ENCODE measurements at places on chromosomes 4 and X.
A peak's percentile ranks its signal among the peaks of the same experiment; 100 is the strongest.

DNA sequence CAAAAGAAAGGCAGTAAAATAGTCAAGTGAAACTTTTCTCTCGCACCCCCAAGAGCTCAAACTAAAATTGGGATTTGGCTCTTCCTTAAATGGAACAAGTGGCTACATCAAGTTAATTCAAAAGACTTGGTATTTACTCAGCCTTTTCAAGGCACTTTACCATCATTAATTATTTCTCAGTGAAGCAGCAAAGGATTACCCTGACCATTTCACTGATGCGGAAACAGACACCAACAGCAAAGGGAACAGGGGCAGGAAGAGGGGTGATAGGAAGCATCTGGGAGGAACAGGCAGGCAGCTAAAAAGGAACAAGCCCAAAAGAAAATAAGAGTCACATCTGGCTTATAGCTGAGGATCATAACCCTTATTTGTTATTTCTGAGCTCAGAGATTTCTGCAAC is 2.7 kb downstream of the SCML2 start:
- no peak for DNase-seq

GRCh38 chrX:150587585-150588503 is 19.4 kb downstream of the MTM1 start:
- DNase-seq = peak; percentile 16

DNA sequence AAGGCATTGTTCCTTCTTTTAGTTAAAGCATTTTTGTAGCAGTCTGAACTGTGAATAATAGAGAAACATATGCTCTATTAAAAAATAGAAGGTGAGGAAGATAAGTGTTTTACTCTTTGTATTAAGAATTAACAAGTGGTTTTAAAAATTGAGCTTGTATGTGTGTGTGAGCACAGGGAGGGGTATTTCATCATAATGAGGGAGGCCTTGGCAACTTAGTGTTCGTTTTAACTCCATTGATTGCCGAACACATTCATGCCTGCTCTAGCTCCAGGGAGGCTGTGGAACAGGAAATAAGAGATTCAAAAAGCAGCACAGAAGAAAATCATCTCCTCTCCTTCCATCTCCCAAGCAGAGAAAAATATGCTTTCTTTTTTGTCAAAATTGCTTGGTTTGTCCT is 14.8 kb downstream of the SHROOM3 start:
- DNase-seq = no peak

GRCh38 chr4:113815826-113816225 is 54.3 kb upstream of the CAMK2D start:
- DNase-seq = no peak

GRCh38 chr4:75822416-75822815 is 79.8 kb downstream of the PPEF2 start:
- no peak for DNase-seq

- no peak for DNase-seq
Measured at GRCh38 chr4:135365065-135365464, 1163.5 kb upstream of the PABPC4L start.

- DNase-seq = no peak
Measured at GRCh38 chrX:24876530-24877287, 139.1 kb downstream of the ARX start.

DNA sequence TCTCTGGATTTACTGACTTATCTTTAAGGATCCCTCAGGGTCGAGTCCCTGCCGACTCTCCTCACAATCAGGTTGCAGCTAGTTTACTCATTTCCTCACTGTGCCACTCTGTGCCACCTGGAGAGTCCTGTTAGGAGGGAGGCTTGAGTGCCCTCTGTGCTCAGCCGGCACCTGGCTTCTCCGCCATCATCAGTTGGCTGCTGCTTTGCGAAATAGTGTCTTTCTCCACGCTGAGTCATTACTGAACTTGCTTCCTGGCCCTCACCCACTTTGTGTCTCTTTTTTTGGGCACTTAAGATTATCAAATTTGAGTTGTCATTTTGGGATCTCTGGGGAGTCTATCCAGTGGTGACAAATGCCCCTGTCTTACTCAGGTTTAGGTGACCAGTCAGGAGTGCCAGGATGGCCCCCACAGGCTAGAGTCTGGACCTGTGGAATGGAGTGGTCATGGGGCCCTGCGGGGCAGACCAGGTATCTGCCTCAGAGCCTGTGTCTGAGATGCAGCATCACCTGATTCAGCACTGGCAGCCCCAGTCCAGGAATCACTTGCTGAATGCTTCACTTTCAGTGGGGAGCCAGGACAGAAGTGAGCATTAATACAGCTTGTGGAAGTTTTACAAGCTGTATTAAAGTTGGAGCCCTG is 37.7 kb downstream of the JADE1 start:
- no peak for DNase-seq

- no peak for DNase-seq
Measured at GRCh38 chr4:137124278-137124932, 407.9 kb downstream of the PCDH18 start.

GRCh38 chrX:50579955-50580354 is 109.3 kb upstream of the DGKK start:
- DNase-seq = no peak

GRCh38 chr4:42268824-42269223 is 116.4 kb upstream of the BEND4 start:
- no peak for DNase-seq

- no peak for DNase-seq
Measured at GRCh38 chr4:78777576-78777940, 1.4 kb downstream of the BMP2K start.

DNA sequence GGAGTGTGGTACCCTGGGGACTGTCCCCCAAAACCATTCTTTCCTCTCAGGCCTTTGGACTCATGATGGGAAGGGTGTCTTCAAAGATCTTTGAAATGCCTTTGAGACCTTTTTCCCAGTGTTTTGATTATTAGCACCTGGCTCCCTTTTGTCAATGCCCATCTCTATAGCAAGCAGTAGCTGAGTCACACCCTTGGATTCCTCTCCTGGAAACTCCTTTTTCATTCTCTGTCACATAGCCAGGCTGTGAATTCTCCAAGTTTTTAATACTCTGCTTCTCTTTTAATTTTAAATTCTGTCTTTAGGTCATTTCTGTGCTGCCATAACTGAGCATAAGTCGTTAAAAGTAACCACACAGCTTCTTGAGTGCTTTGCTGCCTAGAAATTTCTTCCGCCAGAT is 29.7 kb downstream of the IL21 start:
- no peak for DNase-seq

- DNase-seq = peak; percentile 11
Measured at GRCh38 chr4:47686294-47686872, 151.5 kb downstream of the CORIN start.

GRCh38 chr4:158850800-158851644 is 82.2 kb downstream of the FNIP2 start:
- no peak for DNase-seq

- no peak for DNase-seq
Measured at GRCh38 chrX:150063674-150064073, 125.4 kb upstream of the EOLA2 start.

GRCh38 chr4:180521181-180521580 is 1722.0 kb upstream of the TENM3 start:
- DNase-seq = no peak

GRCh38 chr4:154559494-154560418 is 3.1 kb upstream of the FGB start:
- DNase-seq = no peak

GRCh38 chr4:140004922-140005627 is 148.9 kb downstream of the MAML3 start:
- no peak for DNase-seq

DNA sequence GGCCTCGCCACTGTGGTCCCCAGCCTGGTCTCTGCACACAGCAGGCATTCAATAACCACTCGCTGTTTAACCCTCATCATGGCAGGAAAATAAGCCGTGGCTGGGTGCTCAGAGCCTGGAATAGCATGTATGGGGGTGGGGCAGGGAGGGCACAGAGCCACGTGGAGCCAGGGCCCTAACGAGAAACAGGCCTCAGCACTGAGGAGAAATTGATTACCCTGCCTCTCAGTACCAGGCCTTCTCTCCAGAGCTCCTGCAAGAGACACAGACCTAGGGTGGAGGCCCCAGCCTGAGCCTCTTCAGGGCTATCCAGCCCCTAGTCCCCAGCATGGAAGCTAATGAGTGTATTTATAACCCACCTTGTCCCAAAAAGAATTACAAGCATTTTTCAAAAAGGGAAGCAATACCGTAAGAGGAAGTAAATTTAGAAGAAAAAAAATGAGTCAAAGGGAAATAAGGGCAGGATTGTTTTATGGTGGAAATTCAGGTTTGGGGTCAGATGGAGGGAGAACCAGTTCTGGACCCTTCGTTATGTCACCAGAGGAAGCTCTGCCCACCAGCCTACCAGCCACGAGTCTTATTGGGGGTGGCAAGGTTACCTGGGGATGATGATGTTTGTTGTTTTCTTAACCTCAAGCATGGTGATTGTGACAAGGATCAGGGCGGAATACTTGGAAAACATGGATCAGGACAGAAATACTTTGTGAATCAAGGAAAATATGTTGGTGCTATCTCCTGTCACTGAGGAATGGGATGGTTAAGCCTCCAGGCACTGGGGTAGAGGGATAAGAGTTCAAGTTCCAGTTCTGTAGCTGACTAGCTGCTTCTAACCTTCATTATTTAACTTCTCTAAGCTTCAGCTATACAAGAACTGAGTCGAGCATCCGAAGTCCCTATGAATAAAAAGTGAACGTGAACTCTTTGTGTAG is 101.9 kb upstream of the RBPJ start:
- no peak for DNase-seq

DNA sequence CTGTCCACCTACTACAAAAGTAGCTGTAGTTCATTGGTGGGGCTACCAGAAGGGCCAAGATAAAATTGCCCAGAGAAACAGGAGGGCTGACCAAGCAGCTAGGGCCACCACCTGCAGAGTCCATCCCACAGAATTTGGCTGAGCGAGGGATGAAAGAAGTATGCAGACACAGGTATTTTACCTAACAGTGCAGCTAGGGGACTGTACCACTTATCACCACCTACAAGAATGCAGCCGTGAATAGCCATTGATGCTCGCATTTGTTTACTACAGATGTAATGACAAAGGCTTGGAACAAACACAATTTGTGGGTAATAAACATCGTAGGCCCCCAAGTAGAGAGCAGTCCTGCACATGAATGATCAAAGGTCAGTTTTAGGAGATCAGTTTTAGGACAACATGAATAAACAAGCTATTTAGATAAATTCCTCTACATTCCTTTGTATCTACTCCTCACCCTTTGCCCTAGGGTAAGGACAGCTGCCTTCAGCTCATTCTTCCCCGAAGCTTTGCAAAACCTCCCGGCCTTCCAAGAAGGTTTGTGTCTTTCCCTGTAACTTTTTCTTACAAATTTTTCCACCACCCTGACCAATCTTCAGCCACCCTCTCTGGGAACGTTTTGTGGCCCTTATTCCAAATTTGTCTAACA is 49.5 kb downstream of the ZNF718 start:
- DNase-seq = no peak

GRCh38 chr4:133711817-133712216 is 489.8 kb downstream of the PABPC4L start:
- DNase-seq = no peak

- no peak for DNase-seq
Measured at GRCh38 chr4:174631901-174632758, 109.8 kb upstream of the HPGD start.

DNA sequence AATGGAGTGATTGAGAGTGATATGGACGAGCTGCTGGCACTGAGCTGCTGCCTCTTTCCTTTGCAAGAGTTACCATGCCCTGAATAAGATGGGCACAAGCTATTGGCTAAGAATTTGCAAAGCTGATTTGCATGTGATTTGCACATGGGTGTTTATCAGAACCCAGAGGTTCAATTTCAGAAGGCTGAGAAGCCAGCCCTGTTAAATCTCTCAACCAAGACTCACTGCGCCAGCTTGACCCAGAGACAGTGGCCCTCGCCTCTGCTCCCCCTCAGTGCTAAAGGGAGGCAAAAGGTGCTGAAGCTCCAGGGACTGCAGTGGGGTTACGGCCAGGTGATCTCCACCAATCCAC is 701 bp downstream of the ARHGAP4 start:
- DNase-seq = no peak

DNA sequence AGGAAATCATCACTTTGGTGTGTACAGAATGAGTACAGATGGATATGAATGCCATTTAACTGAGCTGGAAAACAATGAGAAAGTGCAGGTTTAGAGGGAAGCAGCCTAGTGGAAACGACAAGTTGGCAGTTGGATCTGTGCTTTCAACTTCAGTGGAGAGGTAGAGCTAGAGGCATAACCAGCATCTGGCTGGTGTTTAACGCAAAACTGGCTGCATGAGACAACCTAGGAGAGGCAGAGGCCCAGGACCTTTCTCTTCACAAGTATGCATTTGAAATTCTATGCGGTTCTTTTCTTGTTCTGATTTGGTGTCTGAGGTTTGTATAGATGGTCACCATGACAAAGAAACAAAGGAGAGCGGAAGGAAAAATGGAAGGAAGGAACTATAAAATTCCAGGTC is 63.1 kb downstream of the ANXA5 start:
- DNase-seq = no peak

DNA sequence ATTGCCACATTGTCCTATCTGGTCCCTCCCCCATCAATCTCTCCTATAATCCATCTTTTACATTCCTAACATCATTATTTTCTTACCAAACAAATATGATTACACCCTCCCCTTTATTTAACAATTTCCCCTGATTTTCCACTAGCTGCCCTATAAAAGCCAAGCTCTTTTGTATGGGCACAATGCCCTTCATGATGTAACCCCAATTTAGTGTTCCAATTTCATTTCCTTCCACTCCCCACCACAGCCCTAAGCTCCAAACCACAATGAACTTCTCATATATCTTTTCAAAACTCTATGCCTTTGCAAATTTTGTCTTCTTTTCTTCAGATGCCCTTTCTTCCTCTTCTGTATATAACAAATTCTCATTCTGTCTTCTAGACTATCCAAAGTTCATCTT is 39.5 kb upstream of the PTPN13 start:
- no peak for DNase-seq

DNA sequence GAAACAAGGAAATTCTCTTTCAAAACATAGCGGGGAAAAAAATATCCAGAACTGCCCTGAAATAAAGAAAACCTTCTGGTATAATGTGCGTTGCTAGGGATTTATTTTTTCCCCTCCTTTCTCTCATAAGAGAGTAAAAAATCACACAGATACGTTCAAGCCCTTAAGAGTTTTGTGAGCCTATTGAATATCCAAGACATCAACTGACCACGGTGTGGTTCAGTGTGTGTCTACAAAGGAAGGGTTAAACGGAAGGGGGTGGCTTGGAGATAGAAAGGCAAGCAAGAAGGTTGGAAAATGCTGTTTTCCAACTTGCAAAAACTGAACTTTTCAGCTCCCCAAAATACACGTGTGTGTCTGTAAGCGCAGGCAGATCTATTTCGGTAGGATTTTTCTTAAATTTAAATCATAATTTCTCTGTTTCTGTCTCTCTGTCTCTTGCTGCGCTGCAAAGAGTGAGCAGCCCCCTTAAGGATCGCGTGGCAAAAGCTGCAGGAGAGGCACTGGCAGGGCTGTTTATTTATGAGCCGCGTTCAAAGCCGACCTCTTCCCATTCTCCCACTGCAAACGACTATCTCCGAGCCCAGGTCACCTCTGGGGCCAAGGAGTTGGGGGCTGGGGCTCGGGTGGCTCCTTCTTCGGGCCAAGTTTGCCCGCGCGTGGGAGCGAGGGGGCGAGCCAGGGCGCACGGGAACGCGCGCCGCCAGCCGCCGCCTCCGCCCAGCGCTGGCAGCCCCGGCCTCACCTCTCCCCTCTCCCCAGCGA is 492 bp upstream of the SLIT2 start:
- no peak for DNase-seq
